Activated CD4-positive, alpha-beta T cell treated with anti-CD3 and anti-CD28 coated beads, Interleukin-2, Interleukin-6, amounts not matched to agents 100 ng/mL and 50 ng/mL, durations not matched to agents 16 hours and 8 hours (primary cell): ENCODE measurements at places on chromosomes 3 and 15.

DNA sequence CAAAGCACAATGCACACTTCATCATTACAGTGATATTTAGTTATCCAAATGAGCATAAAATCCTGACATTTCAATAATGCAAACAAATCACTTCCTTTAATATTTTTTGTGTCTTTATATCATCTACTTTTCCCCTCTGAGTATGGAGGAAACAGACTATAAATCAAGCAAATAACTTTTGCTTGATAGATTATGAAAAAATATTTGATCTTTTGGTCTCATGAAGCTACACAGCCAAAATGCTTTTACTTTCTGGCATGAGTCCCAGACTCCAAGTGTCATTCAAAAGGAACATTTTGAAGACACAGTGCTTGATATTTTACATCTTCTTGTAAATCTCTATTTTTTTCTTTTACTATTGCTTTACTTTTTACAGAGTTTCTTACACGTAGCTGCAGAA is 215.3 kb upstream of the ROBO1 start:
- no peak for DNase-seq

- no peak for DNase-seq
Observed at GRCh38 chr3:32229565-32229964, 8.9 kb upstream of the CMTM8 start.

- DNase-seq: no peak
Observed at GRCh38 chr3:186216900-186217819, 108.3 kb upstream of the ETV5 start.

DNA sequence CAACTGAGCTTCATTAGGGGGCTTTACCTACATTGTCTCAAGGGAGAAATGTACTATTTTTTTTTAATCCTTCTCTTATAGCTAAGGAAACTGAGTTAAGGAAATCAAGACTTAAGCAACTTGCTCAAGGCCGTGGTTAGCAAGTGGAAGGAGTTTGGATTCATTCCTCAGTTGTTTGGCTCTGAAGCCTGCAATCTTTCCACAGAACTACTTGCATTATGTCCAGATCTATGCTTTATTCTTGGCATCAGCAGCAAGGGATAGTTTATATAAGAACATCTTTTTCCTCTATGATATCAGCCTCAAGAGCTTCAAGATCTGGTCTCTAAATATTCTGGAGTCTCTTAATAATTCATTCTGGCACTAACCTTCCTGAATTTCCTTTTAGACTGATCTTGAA is 182.4 kb downstream of the SV2B start:
- DNase-seq: no peak

- DNase-seq: no peak
Observed at GRCh38 chr3:193842029-193842798, 249.2 kb downstream of the OPA1 start.

DNA sequence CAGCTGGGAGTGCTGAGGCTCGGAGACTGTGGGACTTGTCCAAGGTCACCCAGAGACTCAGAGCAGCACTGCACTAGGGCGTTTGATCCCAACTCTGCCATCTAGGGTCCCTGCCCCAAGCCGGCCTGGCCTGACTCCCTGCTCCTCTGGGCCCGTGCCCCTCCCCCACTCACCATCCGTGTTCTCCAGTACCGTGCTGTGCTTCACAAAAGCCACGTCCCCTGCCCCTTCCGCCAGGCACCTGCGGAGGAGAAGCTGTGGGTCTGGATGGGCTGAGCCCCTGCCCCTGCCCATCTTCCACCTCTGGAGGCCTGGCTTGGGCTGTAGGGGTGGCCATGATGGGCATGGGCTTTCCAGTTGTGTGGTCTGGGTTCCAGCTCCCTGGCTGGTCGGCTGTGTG is 8.4 kb downstream of the MELTF start:
- no peak for DNase-seq

GRCh38 chr15:88913017-88913849 is at the start of gene MFGE8:
Gene MFGE8 (minus strand): TSS chr15:88913379. CDS start chr15:88913319, 60 bp downstream.
- DNase-seq: peak; percentile 73

DNA sequence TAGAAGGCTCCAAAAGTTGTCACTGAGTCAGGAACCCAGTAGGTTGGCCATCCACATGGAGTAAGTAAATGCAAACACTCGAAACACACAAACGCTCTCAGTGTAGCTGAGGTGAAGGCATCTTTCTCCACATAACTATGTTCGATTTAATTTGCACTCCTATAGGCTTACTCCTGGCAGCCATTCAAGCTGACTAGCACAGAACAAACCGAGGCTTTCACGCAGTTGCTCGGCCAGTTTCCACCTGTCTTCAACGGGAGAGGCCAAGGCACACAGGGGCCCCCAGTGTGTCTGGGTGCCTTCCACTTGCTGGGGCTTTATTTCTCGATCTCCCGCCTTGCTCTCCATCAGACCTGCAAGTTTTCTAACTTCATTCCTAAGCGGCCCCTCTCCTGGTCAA is 18.9 kb downstream of the RGMA start:
- no peak for DNase-seq

- no peak for DNase-seq
Observed at GRCh38 chr3:5055357-5056110, 66.6 kb upstream of the ARL8B start.

- no peak for DNase-seq
Observed at GRCh38 chr3:33322412-33322811, 45.2 kb downstream of the FBXL2 start.

DNA sequence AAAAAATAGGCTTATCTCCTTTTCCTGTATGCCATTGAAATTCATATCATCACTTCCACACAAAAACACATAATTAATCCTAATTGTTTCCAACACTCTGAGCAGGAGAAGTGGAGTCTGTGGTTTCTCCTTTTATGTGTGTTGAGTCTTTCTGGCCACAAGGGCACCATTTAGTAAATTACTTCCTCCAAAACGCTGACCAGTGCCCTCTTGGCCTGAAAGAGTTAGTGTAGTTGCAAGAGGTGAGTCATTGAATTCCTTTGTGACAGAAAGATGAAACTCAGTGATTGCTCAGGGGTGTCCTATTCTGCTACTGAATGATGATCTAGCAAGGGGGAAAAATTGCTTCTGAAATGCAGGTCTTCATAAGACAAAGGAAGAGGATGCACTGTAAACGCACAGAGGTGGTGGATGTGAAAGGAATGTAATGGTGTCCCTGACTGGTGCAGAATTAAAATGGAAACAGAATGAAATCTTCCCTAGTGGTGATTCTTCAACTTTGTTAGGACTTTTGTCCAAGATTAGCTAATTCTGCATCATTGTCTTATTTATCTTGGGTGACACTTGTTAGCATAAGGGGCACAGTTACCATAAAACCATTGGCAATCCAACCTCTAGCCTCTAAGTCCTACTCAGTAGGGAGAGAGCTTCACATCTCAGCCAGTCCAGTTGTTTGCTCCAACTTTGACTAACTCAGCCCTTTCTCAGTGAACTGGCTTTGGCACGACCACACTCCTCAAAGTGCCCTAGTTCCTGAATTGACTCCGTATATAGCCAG is 208.4 kb upstream of the NANOGP8 start:
- DNase-seq: no peak

DNA sequence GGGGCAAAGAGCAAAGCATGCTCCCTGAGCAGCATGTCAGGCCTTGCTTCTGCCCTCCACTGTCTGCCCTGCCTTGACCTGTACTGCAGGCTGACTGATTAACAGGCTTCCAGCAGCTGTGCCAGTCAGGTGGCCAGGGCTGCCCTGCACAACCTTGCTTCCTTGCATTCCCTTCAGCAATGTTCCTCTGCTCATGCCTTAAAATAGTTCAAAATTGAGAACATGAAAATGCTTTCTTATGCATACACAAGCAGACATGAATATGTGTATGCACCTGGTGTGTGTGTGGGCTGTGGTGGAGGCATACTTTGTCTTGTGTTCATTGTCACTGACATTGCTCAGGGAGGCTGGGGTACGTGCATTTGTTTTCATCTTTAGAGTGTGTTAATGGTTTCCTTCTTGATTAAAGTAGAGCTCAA is 1.2 kb upstream of the SLC22A13 start:
- DNase-seq: no peak

DNA sequence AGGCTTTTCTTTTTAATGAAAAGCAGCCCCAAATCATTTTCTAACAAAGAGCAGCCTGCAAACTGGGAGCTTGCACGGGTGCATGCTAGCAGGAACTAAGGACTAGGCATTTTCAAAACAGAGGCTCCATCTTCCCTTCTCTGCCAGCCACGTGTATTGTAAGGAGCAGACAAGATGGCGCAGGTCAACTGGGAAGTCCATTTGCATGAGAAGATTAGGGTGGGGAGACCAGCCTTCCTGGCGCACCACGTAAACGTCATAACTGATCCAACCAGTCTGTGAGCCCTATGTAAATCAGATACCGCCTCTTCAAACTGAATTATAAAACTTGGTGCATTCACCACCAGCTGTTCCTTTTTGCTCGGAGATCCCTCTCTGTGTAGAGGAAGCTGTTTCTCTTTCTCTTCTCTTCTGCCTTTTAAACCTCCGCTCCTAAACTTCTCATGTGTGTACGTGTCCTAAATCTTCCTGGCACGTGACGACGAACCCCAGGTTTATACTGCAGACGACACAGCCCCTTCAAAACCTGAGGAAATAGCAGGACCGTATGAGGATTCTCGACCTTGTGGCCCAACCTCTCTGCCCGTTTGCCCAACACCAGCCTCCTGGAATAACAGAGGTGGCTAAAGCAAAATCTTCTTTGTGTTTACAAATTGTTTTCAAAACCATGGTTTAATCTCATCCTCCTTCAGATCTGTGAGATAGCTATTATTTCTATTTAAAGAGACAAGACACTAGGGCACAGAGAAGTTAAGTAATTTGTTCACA is 26.4 kb upstream of the SLC30A4 start:
- DNase-seq: no peak

DNA sequence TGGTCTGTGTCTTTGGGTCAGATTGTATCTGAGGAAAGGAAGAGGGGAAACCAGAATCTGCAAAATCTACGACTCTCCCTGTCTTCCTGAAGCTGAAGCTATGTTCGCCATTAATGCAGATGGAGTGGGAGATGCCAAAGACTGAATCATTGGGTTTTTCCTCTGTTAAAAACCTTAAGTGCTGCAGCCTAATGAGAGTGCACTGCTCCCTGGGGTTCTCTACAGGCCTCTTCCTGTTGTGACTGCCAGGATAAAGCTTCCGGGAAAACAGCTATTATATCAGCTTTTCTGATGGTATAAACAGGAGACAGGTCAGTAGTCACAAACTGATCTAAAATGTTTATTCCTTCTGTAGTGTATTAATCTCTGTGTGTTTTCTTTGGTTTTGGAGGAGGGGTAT is 24.0 kb downstream of the RMDN3 start:
- DNase-seq: no peak

GRCh38 chr15:70479056-70479455 is 284.3 kb downstream of the UACA start:
- DNase-seq: no peak

DNA sequence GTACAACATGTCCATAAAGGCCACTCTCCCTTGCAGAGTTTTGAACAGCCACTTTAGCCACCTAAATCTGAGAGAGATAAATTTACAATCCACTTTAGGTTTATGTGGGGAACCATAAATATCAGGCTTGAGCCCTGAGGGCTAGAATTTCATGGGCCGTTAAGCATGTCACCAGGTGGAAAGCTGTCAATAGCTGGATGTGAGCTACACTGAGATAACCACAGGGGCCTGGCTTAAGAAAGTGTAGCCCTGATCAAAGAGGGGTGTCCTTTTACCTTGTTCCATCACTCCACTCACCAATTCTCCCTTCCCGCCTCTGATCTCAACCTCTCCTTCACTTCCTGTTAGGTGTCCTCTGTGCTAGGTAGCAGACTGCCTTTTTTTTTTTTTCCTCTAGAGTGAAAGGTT is 172.8 kb upstream of the ICE2 start:
- no peak for DNase-seq

DNA sequence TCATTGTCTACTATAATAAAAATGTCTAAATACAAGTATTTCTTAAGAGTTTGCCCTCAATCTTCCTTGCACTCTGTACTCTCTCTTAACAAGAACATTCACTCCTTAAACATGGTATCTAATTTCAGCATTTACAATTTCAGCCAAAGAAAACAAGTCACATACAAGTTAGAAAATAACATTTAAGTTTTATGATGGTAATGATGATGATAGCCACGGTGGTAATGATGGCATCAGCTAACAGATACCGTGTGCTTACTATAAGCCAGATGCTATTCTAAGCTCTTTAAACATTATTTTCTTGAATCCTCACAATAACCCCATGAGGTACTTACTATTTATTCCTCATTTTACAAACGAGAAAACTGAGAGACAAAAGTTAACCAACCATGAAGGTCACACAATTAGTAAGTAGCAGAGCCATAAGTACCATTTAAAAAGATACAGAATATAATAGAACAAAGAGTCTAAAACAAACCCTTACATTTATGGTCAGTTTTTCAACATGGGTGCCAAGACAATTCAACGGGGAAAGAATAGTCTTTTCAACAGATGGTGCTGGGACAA is 7.4 kb downstream of the SPICE1 start:
- no peak for DNase-seq

DNA sequence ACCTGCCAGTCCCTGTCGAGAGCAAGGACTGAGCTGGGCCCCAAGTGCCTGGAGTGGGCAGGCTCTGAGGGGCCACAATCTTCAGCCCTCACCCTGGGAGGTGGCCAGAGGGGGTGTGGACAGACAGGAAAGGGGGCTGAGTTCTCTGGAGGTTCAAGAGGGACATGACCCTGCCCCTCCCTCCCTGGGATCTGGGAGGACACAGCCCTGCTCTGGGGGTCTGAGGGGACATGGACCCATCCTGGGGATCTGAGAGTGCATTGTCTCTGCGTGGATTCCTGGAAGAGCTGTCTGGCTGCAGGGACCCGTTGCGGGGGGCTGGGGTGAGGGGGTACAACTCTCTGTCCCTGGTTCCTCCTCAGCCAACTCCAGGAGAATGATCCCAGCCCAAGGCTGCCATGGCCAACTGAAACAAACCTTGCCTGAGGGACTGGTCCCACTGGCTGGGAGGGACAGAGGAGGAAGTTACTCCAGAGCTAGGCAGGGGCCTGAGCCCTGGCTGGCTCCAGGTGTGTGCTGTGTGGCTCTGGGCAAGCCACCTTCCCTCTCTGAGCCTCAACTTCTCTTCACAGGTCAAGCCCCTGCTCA is 29.0 kb downstream of the PTH1R start:
- no peak for DNase-seq

DNA sequence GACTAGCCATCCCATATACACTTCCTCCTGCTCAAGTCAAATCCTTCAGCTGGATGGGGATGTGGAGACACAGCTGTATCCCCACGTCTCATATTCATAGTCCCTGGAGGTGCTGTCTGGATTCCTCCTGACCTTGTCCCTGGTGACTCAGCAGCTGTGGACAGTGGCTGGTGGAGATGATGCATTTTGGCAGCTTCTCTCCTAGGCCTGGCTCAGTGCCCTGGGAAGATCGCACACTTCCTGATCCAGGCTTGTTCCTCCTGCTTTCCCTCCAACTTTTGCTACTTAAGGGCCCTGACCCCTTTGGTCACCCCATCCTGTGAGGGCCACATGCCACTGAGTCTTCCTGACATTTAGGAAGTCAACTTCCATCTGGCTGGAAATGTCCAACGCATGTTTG is 44.4 kb downstream of the ADAMTSL3 start:
- DNase-seq: no peak

DNA sequence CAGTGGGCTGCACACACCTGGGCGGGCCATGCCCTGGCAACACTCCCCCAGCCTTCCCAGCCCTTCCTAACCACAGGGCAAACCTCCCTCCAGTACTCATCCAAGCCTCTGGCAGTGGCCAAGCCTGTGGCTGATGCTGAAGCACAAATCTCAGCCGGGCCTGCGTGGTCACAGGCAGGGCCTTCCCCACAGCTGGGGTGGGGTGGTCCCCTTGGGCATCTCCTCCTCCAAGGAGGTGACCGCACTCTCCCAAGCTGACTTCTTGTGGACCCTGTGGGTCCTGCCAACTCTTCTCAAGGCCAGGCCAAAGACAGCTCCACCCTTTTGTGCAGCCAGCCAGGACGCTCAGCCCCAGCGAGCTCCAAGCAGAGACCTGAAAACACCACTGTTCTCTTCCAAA is 21.4 kb downstream of the GRAMD2A start:
- DNase-seq: no peak
